ENCODE measurements at places on chromosomes 4 and X. TPM values are rescaled to one million over a fixed set of nuclear protein-coding genes. Genes with fewer than 3 reads are reported as not detected.

CD40LG gene
- total RNA-seq: not detected

MAGEB10 gene
- total RNA-seq: not detected

RASGEF1B gene
- total RNA-seq: 0.77 TPM

AWAT2 gene
- total RNA-seq: not detected

MECP2 gene
- 36.2 TPM for total RNA-seq

- DNase-seq: no peak
Observed at GRCh38 chrX:5031792-5032191, 1196.9 kb downstream of the NLGN4X start.

GRCh38 chrX:110741213-110741796, 54.3 kb downstream of the CHRDL1 start:
- peak; percentile 76 for DNase-seq

DNA sequence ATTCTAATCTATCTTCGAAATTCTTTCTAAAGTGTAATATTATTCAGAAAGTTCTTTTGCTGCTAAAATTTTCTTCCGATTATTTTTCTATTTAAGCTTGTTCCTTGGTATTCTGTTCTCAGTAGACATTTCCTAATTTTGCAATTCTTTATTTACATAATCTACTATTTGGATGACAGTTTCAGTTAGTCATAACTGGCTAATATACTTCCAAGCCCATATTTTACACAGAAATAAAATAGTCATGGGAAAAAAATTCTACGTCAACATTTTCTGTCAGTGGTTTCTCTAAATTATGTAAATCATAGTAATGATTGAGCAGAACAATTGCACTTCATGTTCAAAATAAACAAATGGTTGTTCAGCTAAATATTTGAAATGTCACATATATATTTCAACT, 178.0 kb upstream of the ANKRD50 start:
- peak; percentile 18 for DNase-seq

GRCh38 chr4:76585897-76586360, 150.9 kb downstream of the SHROOM3 start:
- DNase-seq: peak; percentile 71

DNA sequence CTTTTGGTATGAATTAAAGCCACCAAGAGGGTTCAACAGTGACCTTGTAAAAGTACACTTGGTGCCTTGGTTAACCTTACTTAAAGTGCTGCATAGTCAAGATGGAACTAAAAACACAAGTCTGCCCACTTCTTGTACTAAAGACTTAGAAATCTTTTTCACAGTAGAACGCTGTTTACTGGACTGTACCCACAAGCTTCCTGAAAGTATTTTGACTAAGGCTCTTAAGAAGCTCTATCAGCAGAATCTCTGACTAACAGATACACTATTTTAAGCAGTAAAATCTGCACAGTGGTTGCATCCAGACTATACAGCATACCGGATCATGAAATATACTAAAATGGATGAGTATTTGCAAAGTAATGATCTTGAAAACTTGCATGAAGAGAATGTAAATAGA, 7.2 kb downstream of the RAB28 start:
- DNase-seq: peak; percentile 92

GRCh38 chr4:5959211-5959982, 58.8 kb downstream of the C4orf50 start:
- DNase-seq: no peak
